T-helper 2 cell treated with Interferon-gamma antibody and Interleukin-4, amounts not matched to agents 100 ng/mL and 5 ng/mL, for 36 hours (primary cell): ENCODE measurements at places on chromosomes 5 and 9. TPM values are rescaled to one million over a fixed set of nuclear protein-coding genes. Genes with fewer than 3 reads are reported as not detected.

F2RL1 gene
- total RNA-seq, result 0.07 and 0.25 TPM in 2 replicates

PMPCA gene
- 58.5 and 62.4 TPM in 2 replicates for total RNA-seq

HCN1 gene
- not detected in 2 replicates for total RNA-seq

ANKRD34B gene
- total RNA-seq, result not detected in 2 replicates

NNT gene
- 87.2 and 89.5 TPM in 2 replicates for total RNA-seq

SYK gene
- 0.18 and 0.45 TPM in 2 replicates for total RNA-seq

CMYA5 gene
- 0.14 and 0.30 TPM in 2 replicates for total RNA-seq

SARDH gene
- total RNA-seq, result 0.68 and 0.73 TPM in 2 replicates

GFPT2 gene
- total RNA-seq, result not detected in 2 replicates

SLC28A3 gene
- total RNA-seq, result 0.09 and 0.14 TPM in 2 replicates

SLC25A2 gene
- 0.25 and 0.59 TPM in 2 replicates for total RNA-seq

UBTD2 gene
- 11.1 and 11.8 TPM in 2 replicates for total RNA-seq

ORM2 gene
- not detected in 2 replicates for total RNA-seq

MTAP gene
- 63.7 and 64.4 TPM in 2 replicates for total RNA-seq

ADAMTS19 gene
- total RNA-seq, result not detected in 2 replicates

IFNA13 gene
- not detected in 2 replicates for total RNA-seq

INSL4 gene
- not detected in 2 replicates for total RNA-seq

C5orf58 gene
- total RNA-seq, result not detected in 2 replicates

JAK2 gene
- total RNA-seq, result 81.6 and 84.1 TPM in 2 replicates

INSYN2B gene
- not detected in 2 replicates for total RNA-seq

PCDHA9 gene
- not detected in 2 replicates for total RNA-seq

SPINK6 gene
- total RNA-seq, result not detected in 2 replicates

LCN9 gene
- total RNA-seq, result not detected in 2 replicates

TMEFF1 gene
- total RNA-seq, result 0.16 and 0.27 TPM in 2 replicates

NOL8 gene
- total RNA-seq, result 59.7 and 68.3 TPM in 2 replicates

BTNL3 gene
- not detected in 2 replicates for total RNA-seq

NR4A3 gene
- total RNA-seq, result 2.3 and 2.8 TPM in 2 replicates

KCNV2 gene
- total RNA-seq, result not detected in 2 replicates

FBP2 gene
- not detected in 2 replicates for total RNA-seq

PTPDC1 gene
- 5.2 and 5.3 TPM in 2 replicates for total RNA-seq

FAM219A gene
- total RNA-seq, result 15.0 and 16.0 TPM in 2 replicates

EQTN gene
- total RNA-seq, result not detected in 2 replicates

HACD4 gene
- 13.4 and 16.5 TPM in 2 replicates for total RNA-seq

SLC6A18 gene
- total RNA-seq, result not detected in 2 replicates

GRIA1 gene
- total RNA-seq, result not detected in 2 replicates

OLFM1 gene
- not detected in 2 replicates for total RNA-seq

ADAMTSL2 gene
- total RNA-seq, result not detected in 2 replicates

GABRA6 gene
- not detected in 2 replicates for total RNA-seq

PCDHGB1 gene
- total RNA-seq, result 0.18 and 0.20 TPM in 2 replicates

SPATA31C1 gene
- total RNA-seq, result not detected in 2 replicates

PRR16 gene
- total RNA-seq, result not detected in 2 replicates

SPATA9 gene
- not detected in 2 replicates for total RNA-seq

PDCD1LG2 gene
- total RNA-seq, result 2.5 TPM in 2 replicates

ADRB2 gene
- total RNA-seq, result 0.34 and 0.70 TPM in 2 replicates

SHOC1 gene
- total RNA-seq, result not detected in 2 replicates

IFNB1 gene
- not detected in 2 replicates for total RNA-seq

RGS7BP gene
- not detected in 2 replicates for total RNA-seq

NME5 gene
- total RNA-seq, result not detected in 2 replicates

DDX41 gene
- total RNA-seq, result 116 and 120 TPM in 2 replicates

PCDHGC5 gene
- not detected in 2 replicates for total RNA-seq

TOR4A gene
- 17.4 and 17.5 TPM in 2 replicates for total RNA-seq

ZBED3 gene
- total RNA-seq, result 0.59 and 0.80 TPM in 2 replicates

SLC46A2 gene
- not detected in 2 replicates for total RNA-seq
